Right lung (tissue), 10 donors: ENCODE measurements at places on chromosomes 3 and 15. TPM values are rescaled to one million over a fixed set of nuclear protein-coding genes. Genes with fewer than 3 reads are reported as not detected.

GRCh38 chr3:104269771-104270170, 1096.9 kb upstream of the ALCAM start:
- no peak for DNase-seq

DNA sequence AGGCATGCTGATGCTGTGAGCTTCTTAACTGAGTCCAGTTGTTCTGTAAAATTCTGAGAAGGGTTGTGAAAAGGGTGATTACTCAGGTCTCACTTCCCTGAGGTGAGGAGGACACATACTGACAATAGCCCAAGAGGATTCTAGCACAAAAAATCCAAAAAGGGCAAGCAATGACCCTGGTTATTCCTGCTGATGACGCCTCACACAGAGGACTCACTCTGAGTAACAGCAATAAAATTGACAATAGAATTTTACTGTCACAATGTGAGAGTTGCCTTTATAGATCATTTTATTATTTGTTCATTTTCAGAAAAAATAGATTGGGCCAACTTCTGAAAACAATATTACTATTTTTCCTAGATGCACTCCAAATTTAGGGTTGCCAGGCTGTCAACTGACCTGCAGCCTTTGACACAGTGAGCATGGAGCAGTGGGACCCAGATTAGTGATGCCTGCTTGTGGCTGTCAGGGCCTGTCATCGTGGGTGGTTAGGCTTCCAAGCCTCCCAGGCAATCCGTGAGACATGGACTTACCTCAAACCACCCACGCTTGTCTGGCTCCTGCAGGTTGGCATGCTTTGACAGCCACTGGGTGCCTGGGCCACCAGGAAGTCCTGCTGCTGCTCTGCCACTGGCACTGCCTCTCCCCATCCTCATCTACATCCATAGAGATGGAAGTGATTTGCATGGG, 396.0 kb upstream of the THBS1 start:
- DNase-seq: no peak

- no peak for DNase-seq
These were observed 65.2 kb upstream of the UBE2E1 start for GRCh38 chr3:23740517-23740965.

GRCh38 chr3:194294199-194294894, 56.8 kb downstream of the CPN2 start:
- no peak for DNase-seq

SCN5A gene
- polyA plus RNA-seq: 1.0 TPM

SLC12A6 gene
- 39.2 TPM for polyA plus RNA-seq

TMEM207 gene
- polyA plus RNA-seq: 0.08 TPM

CATSPER2 gene
- 7.7 TPM for polyA plus RNA-seq
